ENCODE measurements at places on chromosomes 7 and 10.

GRCh38 chr10:6140965-6141295 is 52.1 kb downstream of the RBM17 start:
- DNase-seq: no peak

DNA sequence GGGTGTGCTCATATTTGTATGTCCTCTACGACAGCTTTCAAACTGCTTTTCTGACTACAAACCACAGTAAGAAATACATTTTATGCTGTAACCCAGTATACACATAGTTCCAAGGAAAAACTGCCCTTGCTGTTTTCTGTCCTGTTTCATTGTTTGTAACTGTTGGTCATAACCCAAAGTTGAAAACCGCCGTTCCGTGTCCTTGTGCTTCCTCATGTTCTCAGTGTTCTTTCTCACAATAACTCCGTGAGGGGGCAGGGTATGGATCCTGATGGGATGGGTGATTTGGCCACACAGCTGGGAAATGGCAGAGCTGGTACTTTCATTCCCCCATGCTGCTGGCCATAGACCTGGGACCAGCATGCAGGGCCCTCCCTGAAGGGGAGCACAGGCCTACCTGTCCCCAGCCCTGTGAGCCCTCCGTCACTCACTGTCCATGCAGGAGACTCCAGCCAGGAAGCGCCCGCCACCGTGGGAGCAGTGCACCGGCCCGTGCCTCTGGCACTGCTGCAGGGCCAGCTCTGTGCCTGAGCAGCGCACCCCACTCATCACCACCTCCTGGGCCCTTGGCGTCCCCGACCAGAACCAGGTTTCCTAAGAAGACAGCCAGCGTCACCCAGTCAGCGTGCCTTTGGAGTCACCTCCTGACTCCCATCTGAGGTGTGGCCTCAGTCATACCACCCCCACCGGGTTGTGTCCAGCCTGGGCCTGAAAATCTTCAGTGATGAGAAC is 12.7 kb downstream of the LOXL4 start:
- DNase-seq: no peak

DNA sequence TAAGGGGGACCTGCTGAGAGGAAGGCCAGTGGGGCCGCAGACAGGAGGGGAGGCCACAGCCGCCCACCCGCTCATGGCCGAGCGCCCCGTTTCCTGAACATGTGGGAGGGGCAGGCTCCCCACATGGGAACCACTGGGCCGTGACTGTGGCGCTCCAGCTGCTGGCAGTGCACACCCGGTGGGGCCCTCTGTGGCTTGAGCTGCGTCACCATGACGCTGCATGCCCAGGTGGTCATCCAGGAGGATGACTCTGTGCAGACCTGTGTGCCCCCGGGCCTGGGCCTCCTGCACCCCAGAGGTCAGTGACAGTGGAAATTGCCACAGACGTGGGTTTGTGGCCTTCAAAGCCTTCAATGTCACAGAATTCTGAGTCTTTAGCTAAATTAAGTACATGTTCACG is 85.1 kb downstream of the MGMT start:
- no peak for DNase-seq

GRCh38 chr10:11395581-11396310 is 215.7 kb downstream of the USP6NL start:
- no peak for DNase-seq

GRCh38 chr7:49852619-49853462 is 79.4 kb downstream of the VWC2 start:
- peak; percentile 12 for DNase-seq

DNA sequence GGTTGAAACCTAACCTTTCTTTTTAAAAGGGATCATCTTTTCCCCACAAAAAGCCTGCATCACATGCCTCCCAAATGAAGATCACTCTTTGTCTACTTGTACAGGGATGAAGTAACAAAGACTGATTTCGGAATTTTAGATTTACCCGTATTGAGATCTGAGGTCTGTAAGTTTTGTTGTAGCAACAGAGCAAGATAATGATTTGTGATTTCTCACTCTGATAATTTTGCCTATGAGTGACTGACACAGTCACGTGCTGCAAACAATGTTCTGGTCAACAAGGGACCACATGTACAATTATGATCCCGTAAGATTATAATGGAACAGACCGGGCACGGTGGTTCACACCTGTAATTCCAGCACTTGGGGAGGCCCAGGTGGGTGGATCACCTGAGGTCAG is 31.3 kb downstream of the ARL5B start:
- DNase-seq: no peak

GRCh38 chr10:28628184-28628893 is 49.0 kb upstream of the BAMBI start:
- peak; percentile 46 for DNase-seq

DNA sequence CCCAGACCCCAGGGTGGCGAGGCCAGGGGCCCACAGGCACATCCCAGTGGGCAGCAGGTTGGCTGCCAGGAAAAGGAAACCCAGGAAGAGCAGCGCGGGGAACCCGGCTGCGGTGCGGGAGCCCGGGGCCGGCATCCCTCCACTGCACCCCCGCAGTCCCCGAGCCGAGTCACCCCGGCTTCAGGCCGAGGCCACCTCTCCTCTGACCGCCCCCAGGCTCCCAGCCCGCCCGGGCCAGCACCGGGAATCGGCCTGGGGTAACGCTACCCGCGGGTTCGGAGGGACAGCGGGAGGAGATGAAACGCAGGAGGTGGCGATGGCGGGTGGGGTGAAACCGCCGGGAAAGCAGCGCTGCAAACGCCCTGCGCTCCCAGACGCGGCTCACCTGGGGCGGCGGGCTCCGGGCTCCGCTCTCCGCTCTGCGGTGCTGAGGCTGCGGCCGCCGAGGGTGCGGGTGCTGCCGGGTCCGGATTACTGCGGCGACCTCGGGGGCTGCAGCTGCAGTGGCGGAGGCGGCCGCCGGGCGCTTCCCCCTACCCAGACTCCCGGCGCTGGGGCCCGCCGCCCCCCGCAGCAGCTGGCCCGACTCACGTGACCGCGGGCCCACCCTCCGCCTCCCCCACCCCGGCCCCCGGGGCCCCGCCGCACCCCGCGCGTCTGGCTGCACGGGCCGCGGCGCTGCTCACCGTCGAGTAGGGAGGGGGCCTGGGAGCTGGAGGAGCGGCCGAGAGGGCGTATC is at the start of gene SCRN1:
SCRN1 (minus strand) TSS at position 545 of the 739 bp plus-strand sequence. CDS start 20,734 bp downstream, outside the sequence.
- no peak for DNase-seq

- peak; percentile 78 for DNase-seq
Measured at GRCh38 chr7:2698581-2699288, 10.7 kb downstream of the AMZ1 start.

- DNase-seq: no peak
Measured at GRCh38 chr7:28263622-28264271, 83.2 kb upstream of the JAZF1 start.

GRCh38 chr10:69963178-69963834 is 89.3 kb upstream of the MACROH2A2 start:
- no peak for DNase-seq

DNA sequence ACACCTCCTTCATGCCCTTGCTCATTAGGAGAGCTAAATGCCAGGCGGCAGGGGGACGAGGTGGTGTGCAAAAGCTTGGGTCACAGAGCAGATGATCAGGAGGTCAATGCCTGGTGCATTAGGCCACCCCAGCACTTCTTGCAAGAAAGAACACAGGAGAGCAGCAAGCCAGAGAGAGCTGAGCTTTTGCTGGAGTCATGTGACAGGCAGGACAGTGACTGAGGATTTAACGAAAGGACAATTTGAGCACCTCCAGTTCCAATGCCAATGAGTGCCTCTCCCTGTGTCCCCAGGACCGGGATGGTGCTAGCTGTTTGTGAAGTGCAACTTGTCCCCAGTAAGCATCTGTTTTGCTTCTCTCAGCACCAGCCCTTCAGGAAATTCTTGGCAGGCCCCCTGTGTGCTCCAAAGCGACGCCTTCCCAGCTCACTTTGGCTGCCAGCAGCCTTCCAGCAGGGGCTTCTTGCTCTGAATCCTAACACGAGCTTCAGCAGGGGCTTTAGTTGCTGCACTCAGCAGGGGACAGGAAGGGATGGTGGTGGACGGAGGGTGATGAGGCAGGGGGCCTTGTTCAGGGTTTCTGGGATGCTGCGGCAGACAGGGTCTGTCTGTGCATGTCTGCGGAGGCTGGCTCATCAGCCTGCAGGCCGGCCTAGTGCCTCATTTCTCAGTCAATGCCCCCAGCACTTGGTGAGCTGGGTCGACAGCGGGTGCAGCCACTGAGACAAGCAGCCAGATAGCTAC is 368.1 kb downstream of the RPS24 start:
- no peak for DNase-seq

DNA sequence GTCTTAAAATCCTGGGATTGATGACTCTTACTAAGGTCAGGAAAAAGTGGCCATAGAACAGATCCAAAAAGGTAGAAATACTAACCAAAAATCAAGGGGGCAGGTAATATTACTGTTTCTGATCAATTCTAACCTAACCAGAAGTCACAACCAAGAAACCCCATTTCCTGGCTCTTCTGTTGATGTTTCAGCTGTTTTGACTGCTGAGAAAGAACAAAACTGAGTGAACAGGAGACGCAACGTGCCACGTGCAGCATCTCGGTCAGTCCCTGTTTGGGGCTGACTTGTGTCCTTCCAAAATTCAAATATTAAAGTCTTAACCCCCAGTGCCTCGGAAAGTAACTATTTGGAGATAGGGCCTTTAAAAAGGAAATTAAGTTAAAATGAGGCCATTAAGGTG is 56.8 kb downstream of the JAZF1 start:
- DNase-seq: peak; percentile 55

DNA sequence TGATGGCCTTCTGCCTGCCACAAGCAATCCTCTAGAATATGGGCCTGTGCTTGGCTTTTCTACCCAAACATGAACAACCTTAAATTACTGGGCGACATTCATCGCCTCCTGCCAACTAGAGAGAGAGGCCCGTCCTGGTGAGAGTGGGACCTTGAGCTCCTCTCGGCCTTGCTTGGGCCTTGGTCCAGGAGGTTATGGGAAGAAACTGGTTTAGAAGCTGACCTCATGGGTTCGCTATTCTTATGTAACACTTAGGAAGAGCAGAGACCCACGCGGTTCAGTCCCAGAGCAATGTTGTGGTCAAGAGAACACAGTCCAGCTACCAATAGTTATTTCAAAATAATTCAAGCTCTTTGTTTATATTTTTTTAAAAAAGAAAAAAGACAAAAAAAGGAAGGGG is 176.3 kb upstream of the ZNF32 start:
- DNase-seq: no peak

DNA sequence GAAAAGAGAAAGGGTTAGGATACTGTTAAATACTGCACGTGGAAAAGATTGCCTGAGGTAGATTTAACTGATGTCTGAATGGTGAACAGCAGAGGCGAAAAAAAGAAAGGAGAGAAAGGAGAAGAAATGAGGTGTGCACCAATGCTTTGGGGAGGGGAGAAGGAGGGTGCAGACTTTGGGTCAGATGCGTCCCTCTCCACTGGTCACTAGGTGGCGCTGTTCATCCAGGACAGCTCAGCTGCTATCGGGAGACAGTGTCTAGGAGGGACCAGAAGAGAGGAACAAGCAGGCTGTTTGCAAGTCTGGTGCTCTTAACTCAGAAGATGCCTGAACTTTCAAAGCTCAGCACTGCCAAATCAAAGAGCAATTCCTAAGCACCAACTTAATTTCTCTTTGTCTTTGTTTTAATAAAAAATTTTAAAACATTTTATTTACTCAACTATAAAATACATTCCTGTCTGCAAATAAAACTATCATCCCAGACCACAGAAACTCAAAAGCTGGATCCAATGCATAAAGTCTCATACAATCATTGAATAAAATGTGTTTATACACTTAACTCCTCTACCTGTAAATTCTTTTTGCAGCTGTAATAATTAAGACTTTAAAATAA is 83.9 kb upstream of the PDLIM1 start:
- peak; percentile 15 for DNase-seq

DNA sequence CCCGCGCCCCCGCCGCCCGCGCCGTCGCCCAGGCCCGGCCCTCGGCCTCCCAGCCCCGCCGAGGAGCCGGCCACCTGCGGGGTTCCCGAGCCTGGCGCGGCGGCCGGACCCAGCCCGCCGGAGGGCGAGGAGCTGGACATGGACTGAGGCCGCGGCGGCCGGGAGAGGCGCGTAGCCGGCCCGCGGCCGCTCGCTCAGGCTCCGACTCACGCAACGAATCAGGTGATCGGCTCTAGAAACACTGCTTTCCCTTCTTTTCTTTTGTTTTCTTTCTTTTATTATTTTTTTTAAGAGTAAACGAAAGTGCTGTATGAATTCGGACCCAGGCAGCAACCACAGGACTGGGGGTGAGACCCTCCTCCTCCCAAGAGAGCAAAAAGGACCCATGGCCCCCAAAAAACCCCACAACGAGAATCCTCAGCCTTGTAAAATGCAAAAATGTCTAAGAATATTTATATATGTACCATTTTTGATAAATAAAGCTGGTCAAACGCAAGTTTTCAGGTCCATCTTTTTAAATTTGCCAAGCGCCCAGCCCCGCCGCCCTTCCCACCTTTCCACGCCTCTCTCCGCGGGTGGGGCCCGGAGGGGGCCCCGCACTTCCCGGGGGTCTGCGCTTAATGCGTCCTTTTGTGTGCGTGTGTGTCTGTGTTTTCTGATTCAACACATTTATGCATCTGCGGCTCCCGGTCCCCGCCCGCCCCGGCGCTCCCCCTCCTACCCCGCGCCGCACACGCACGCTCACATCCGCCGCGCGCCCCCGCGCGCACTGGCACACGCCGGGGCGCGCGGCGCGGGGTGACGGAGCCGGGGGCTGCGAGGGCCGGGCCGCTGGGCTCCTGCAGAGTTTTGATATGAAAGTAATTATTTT is 4.4 kb downstream of the UNCX start:
- DNase-seq: no peak

- DNase-seq: no peak
Measured at GRCh38 chr7:471866-472639, 47.6 kb downstream of the PDGFA start.

- no peak for DNase-seq
Measured at GRCh38 chr7:41010967-41011366, 691.9 kb downstream of the INHBA start.

- no peak for DNase-seq
Measured at GRCh38 chr7:147978651-147979050, 611.9 kb upstream of the C7orf33 start.

GRCh38 chr7:78043159-78043558 is 244.6 kb downstream of the PHTF2 start:
- no peak for DNase-seq

DNA sequence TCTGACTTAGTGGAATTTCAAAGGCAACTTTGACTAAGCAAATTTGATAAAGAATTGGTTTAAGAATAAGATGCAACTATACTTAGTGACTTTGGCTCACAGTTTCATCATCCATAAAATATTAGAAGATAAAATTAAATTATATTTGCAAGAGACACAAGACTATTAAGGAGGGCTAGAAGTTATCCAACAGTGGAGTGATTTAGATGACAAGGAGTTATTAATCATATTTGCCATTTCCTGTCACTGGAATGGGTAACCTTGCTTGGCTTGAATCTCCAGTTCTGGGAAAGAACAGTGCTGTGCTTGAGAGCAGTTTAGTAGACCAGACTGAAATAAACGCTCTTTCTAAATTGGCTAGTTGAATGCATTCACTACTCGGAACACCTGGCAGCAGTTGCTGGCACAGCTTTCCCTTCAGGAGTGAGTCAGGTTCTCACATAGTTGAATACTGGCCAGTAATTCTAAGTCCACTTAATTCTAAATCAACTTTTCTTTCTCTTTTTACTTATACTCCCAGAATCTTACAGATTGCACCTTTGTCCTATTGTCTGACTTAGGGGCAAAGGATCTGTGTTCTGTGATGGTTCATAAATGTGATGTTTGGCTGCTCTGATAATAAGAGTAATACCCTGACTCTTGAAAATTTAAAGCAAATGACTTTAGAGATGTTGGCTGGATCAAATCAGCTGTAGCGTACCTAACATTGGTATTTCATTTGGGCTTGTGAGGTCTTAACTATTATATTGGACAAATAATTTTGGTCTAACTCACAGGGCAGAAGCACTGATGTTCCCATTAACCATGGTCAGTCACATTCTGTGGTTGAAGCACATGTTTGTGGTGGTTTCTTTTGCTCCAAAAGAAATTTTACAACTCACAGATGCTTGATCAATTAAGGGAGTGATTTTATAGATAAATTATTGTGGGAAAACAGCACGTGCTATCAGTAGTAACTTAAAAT is 16.6 kb downstream of the STMP1 start:
- no peak for DNase-seq

Data from CD4-positive, CD25-positive, alpha-beta regulatory T cell (primary cell).